ENCODE measurements at places on chromosomes 6 and 20.

DNA sequence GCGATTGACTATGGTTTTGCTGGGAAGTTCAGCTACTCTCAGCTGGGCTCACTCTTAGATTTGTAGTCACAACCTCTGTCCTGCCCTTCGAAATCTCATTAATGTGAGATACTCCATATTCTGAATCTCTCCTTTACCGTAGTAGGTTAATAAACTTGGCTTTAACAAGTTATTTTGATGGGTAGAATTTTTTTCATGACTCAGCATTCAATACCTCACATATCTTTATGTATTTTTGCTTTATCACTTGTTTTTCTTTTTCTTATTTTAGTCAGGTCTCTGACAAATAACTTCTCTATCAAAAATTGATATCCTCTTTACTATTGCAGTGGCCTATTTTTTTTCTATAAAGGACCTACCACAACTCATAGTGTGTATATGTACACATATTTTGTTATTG lies 855.2 kb upstream of the ADGRB3 start:
- DNase-seq, result no peak

GRCh38 chr6:116073765-116074440 lies 13.2 kb upstream of the FRK start:
- no peak for DNase-seq

DNA sequence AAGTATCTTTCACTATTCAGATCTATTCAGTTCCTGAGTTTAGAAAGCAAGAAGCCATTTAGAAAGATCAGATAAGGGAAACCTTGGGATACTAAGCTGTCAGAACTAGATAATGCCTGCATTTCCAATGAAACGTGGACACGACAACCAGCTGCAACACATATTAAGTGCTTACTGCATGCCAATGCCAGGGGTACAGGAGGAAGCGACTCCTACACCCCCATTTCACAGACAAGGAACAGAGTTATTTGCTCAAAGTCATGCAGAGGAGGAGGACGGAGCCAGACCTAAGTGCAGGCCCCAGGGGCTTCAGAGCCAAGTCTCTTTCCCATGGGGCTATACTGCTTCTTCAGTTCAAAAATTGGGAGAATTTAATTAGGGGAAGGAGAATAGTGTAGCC lies 62.4 kb downstream of the PREX1 start:
- DNase-seq, result no peak

DNA sequence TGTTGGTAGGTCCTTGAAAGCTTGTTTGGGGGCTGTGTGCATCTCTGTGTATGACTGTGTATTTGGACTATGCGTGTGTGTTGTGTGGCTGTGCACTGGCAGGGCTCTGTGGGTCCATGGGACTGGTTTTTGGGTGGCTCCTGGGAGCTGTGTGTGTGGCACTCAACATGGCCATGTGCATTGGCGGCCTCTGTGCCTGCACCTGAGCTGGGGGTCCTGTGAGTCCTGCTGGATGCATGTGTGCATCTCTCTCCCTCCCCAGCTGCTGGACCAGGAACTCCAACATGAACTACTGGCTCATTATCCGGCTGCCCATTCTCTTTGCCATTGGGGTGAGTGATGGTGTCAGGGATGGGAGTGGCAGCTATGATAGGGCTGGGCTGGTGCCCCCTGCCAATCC lies 30.1 kb downstream of the GLP1R start:
- no peak for DNase-seq

DNA sequence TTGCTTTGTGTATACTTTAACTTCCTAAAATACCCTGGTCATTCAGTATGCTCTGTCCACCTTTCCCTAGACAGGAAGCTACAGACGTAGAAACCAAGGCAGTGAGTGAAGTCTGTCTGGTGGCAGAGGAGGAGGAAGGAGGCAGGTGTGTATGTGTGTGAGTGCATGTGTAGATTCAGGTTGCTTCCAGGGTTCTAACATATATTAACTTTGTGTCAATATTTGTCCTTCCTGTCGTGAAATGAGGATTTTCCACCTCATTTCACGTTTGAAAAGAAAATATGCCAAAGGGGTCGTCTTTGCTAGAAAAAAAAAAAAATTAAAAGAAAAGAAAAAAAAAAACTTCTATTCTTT lies 411.5 kb downstream of the PKHD1 start:
- no peak for DNase-seq

DNA sequence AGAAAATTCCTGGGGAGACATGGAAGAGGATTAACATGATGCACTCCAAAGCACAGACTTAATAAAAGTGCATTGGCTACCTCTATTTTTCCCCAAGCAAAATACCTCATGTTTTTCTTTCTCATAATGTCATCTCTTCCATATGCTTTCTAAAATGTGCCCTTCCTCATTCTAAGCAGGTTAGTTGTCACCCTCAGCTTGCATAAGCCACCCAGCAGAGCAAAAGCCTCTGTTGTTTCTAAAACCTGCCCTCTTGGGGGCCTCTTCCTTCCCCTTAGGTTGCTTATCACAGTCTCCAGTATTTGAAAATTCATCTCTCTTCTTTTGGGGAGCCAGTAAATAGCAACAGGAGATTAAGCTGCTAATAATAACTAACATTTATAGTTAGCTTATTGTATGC lies 183.6 kb upstream of the FLRT3 start:
- no peak for DNase-seq
